ENCODE measurements at places on chromosomes 11 and 22.

- no peak for DNase-seq
Measured at GRCh38 chr11:17257196-17257595, 19.3 kb upstream of the NUCB2 start.

DNA sequence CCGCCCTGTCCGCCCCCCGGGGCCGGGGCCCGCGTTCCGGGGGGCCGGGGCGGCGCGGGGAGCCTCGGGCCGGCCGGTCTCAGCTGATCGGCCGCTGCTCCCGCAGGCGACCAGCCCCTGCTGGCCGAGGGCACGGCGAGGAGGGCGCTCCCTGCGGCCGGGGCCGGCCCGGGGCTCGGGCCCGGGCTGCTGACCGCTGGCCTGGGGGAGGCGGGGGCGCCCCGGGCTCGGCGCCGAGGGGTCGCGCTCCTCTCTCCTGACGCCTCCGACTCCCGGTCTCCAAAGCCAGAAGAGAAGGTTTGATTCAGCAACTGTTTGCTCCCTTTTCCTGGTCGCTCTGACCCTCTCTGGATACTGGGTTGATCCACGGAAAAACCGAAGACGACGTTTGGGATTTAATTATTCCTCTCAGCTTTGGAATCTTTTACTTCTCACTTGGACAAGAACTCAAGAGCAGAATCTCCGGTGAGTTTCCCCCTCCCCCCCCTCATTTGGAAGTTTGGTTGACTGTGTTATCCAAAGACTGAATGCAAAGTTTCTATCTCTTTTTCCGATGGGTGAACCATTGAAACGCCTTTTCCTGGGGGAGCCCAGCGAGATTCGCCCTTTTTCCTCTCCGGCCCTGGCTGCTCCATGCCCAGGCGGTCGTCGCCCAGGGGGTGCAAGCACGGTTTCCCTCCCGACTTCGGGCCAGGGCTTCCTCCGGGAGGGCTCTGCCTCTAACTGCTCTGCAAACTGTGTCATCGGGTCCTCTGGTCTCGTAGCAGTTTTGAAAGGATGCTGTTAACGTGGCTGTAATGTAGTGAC lies 725 bp downstream of the KDM2A start:
- DNase-seq = no peak

DNA sequence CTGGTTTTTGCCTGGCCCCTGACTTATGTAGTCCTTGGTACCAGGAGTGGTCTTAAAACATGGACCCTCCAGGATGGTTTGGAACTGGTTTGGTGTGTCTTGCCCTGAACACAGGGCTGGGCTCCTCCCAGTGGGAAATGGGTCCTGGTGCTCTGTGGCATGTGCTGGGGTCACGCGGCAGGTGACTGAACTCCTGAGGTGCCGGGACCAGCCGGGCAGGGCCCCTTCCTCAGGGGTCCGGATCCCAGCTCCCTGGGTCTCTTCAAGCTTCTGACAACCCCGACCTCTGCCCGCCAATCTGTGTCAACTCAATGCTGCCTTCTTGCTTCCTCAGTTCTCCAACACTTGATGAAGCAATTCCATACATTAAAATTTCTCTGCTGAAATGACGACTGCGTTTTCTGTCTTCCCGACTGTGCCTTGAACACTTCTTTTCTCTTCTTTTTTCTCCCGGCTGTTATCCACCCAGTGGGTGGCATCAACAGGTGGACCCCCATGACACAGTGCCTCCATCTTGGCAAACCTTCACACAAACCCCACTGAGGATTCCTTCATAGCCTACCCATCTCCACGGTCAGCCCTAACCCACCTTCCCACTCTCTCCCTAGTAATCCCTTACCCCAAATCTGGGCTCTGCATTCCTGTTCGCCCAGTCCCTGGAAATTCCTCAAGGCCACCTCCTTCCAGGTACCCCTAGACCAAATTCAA lies 4.4 kb downstream of the IFT27 start:
- DNase-seq = no peak

DNA sequence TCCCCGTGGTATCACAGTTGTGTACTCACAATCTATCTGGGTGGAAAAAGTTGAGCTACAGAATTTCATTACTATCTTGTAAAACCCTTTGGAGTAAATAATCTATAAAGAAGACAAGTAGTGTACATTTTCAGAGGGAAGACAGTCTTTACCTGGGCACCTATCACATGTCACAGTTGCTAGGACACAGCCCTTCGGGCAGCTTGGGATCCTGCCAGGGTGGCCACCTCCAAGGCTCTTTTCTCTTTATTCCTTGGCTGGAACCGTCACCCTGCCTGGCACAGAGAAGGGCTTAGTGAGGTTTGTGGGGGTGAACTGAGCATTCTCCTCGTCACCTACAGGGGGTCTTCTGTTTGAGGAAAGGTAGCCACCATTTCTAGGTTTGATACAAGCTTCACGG lies 23.6 kb downstream of the LRRC74B start:
- DNase-seq = no peak

- DNase-seq = no peak
Measured at GRCh38 chr11:125413226-125413625, 82.8 kb downstream of the FEZ1 start.

GRCh38 chr11:45503311-45503710 lies 162.1 kb downstream of the CHST1 start:
- DNase-seq = no peak

- no peak for DNase-seq
Measured at GRCh38 chr11:65903068-65903481, 2.9 kb upstream of the FOSL1 start.

GRCh38 chr11:127105593-127106541 lies 105.3 kb upstream of the KIRREL3 start:
- no peak for DNase-seq

DNA sequence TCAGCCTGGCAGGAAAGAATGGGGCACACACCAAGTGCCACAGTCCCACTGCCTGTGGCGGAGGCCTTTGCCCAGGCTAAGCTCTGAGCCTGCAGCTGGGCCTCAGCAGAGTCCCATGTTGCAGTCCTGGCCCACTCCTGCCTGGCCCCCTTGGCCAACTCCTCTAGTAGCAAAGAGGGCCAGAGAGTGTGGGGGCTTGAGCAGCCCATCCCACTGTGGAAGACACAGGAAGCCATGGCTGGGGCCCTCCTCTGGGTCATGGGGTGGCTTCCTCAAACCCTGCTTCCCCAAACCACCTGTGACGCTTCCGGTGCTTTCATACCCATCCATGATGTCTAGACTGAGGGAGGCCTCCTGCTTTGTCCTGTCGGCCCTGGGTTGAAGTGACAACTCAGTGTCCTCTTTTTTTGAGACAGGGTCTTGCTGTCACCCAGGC lies 5.8 kb downstream of the RPS19BP1 start:
- DNase-seq = no peak
